BE2C (cell line): ENCODE measurements at places on chromosomes 7 and 10.

- no peak for DNase-seq
These were observed 8.0 kb downstream of the FRMPD2 start for GRCh38 chr10:48266528-48266927.

DNA sequence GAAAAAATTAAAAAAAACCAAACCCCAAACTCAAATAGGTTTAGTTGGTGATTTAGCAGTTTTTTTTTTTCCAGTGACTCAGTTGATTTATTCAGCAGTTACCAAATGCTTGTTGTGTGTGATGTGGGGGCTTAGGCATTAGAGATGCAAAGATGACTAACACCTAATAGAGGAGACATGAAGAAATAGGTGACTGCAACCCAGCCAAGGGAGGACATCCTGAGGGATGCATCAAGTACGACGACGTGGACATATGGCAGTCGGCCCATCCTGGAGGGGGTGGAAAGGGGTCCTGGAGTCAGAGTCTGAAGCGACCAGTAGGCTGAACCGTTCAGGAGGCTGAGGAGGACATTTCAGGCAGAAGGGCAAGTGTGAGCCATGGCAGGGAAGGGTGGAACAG, 35.5 kb downstream of the LRMDA start:
- DNase-seq = no peak

GRCh38 chr10:96360766-96361165, 2.0 kb upstream of the OPALIN start:
- DNase-seq = no peak

DNA sequence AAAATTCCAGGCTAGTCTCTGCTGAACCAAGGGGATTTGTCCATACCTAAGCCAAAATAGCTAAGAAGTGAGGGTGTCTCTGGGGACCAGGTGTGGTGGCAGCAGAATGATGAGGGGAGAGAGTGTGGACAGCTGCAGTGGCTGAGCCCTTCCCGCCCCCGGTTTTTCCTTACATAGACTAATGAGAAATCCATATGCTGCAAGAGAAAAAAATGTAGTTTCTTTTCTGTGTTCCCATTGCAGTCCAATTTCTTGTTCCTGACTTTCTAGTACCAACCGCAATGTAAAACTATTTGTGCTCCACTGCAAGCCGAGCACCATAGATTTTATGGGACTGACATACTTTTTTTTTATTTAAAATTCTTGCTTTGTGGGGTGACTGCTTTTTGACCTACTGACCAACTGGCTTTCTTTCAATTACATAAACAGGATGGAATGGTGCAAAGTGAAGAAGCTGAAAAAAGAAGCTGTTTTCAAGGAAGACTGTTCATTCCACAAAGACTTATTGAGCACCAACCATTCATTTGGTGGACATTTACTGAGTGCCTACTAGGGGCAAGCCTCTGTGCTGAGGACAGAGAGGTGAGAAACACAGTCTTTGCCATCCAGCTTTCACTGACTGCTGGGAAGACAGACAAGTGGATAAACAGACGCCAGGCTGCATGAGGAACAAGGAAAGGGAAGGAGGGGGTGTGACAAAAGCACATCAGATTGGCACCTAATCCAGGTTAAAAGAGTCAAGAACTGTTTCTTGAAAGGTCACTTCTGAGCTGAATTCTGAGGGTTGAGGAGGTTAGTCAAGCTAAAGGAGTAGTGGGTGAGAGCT, 9.8 kb downstream of the CEP41 start:
- DNase-seq = no peak

DNA sequence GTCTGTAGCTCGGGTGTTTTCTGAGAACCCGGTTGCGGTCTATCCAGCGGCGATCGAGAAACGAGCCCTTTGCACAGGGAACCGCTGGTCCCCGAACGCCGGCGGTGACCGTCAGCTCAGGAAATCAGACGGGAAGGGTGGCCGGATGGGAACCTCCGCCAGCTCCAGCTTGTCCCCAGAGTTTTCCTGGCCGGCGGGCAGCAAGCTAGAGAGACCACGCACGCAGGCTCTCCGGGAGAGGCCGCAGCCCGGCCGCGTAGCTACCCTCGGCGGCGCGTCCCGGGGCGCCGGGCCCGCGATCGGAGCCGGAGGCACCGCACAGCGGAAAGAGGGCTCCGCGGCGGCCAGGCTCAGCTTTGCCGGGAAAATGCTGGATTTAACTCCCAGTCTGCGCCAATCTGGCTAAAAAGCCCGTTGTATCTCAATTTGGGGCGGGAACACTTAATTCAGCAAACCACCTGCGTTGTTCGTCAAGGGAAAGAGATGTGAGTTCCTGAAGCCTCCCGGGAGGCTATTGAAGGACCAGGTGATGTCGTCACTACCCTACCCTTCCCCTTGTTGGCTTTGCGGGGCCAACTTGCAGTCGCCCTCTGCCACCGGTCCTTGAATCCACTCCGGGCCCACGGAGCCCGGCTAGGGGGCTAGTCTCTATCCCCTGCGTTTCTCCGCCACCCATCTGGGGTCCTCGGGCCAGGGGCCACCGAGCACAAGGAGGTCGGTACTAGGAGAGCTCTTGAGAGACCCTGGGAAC, 859 bp upstream of the CH25H start:
- peak; percentile 32 for DNase-seq

GRCh38 chr10:69504576-69505250, 53.4 kb downstream of the TSPAN15 start:
- no peak for DNase-seq

GRCh38 chr7:47492716-47493325, 89.1 kb downstream of the TNS3 start:
- no peak for DNase-seq

DNA sequence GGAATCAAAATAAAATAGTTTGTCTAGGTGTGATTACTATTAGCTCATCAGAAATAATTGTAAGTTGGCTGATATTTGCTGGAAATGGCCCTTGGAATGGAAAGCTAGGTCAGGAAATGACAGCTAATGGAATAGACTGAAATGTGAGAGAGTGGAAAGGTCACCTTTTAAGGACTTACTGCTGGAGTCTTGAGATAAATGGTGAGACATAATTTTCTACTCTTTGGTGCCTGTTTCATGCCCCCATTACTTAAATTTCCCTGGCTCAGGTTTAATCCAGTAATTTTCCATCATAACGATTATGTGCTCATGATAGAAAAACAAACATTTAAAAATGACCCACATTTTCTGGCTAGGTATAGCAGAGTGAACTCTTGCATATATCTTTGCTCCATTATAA, 123.6 kb downstream of the ADAM22 start:
- DNase-seq = no peak

- DNase-seq = no peak
These were observed 25.7 kb downstream of the CHST3 start for GRCh38 chr10:71989661-71990454.

DNA sequence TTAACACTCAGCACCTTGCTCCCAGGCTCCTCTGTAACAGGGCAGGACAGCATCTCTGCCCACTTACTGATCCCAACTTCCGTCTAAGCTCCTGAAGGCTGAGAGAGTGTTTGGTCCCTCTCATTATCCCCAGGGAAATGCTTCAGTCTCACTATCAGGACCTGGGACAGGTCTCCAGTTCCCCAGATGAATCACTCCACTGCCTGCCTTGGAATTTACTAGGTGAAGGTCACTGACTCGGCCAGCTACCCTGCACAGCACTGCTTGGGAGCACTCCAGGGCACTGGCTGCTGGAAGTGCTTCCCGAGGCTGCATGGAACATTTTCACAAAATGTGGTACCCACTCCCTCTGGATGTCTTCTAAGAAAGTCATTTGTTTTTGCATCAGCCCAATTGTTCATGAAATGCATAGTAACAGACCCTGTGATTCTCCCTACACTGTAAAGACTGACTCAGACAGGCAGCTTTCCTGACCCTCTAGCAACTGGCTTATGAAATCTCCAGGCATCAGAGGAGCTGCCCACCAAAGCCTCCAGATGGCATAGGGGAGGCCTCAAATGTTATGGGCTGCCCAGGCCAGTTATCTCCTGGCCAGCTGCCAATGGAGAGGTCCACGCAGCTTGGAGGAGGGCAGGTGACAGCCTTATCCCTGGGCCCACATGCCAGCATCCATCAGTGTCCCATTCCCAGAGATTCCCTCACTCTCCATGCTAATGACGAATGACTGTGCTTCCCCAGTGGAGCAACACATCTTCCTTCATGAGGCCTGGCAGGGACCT, 89.1 kb downstream of the GFRA1 start:
- no peak for DNase-seq

GRCh38 chr10:110269374-110270318, 35.1 kb downstream of the SMNDC1 start:
- DNase-seq = no peak

DNA sequence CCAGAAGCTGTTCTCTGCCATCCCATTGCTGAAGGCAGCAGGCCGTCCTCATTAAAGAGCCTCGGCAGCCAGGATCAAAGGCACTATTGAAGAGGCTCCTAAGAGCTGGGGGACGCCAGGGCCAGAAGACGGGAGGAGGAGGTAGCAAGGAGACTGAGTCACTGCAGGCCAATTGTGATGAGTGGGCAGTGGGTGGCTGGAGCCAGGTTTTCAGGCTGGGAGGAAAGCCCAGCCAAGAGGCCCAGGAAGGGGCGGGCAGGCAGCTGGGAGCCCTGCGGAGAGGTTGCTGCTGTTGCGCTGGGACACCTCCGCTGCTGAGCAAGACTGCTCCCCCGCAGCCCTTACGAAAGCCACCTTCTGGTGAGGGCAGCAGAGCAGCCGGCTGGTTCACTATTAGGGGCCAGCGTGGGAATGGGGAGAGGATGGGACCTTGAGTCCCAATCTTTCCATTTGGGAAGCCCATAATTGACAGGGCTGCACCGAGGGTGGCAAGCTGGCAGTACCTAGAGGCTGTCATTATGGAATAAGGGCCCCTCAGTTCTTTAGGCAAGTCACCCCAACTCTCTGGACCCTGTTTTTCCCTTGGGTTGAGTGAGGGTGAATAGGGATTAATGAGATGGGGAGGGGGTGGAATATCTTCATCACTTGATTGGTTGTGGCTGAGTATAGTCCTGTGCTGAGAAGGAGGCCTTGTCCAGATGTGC, 48.4 kb downstream of the UNC5B start:
- peak; percentile 57 for DNase-seq

DNA sequence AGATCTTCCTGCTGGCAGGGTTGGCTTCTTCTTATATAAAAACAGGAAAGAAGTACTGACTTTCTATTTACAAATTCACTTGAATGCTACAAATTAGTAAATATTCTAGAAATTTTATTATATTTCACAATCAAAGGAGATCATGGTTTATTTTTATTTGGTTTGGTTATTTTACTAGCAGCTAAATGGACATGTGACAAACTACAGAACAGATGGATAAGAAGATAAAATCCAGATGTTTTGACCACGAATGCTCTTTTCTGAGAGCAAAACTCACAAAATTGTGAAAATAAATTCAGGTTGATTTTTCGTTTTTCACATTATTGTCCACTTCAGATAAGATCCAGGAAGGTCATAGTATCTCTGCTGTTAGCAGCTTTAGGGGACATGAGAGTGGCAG, 55.4 kb downstream of the CACNA2D1 start:
- no peak for DNase-seq

GRCh38 chr10:117905404-117905803, 141.3 kb downstream of the RAB11FIP2 start:
- DNase-seq = no peak

DNA sequence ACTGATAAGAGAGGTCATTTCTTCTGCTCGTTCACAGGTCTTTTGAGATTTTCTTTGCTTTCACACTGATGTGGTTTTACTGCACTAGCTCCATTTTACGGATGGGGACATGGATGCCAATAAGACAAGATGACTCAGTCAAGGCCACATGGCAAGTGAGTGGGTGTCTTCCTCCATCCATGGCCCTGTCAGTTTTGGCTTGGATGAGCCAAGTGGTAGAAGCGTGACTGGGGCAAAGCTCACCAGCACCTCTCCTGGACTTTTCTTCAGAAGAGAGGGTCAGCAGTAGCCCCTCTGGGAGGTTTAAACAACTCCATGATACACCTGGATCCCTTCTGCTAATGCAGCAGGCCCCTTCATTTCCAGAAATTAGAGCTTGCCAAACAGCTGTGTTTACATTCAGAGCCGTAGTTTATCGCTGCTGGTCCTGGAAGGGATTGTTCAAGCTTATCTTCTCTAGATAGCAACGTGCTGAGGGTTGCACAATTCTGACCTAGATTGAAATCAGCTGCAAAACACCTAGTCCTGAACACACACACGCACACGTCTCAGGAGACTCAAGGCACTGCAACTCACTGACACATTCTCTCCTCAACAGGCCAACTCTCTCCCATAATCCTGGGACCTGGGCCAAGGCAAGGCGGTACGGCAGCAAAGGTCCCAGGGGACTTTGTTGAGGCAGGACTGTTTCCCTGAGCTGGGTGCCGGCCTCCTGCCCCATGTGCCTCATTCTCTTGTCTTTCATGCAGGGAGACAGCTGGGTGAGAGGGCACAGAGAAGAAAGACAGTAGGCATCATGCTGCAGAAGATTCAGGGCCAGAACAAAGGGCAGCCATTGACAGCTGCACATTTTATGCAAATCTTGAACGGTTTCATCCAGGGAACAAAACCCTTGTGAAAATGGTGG, 14.2 kb upstream of the PDCD4 start:
- DNase-seq = peak; percentile 78

GRCh38 chr10:51063659-51064535, 10.4 kb upstream of the PRKG1 start:
- DNase-seq = no peak

DNA sequence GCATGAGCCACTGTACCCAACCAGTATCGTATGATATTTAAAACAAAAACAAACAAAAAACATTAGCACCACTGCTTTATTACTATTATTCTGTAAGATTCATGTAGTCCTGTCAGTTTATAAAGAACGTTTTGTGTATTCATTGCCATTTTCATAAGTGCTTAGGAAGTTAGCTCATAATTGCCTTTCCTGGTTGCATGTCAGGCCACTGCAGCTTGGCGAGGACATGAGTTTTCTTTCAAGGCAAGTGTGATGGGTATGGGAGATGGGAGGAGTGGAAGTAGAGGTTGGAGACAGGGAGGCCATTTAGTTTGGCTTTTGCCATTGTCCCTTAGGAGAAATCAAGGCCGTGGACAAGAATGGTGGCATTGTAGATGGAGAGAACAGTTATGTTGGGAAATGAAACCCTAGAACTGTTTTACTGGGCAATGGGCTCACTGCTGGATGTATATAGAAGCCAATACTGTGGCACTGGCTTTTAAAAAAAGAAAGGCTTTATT, 48.9 kb downstream of the TYW1 start:
- no peak for DNase-seq

DNA sequence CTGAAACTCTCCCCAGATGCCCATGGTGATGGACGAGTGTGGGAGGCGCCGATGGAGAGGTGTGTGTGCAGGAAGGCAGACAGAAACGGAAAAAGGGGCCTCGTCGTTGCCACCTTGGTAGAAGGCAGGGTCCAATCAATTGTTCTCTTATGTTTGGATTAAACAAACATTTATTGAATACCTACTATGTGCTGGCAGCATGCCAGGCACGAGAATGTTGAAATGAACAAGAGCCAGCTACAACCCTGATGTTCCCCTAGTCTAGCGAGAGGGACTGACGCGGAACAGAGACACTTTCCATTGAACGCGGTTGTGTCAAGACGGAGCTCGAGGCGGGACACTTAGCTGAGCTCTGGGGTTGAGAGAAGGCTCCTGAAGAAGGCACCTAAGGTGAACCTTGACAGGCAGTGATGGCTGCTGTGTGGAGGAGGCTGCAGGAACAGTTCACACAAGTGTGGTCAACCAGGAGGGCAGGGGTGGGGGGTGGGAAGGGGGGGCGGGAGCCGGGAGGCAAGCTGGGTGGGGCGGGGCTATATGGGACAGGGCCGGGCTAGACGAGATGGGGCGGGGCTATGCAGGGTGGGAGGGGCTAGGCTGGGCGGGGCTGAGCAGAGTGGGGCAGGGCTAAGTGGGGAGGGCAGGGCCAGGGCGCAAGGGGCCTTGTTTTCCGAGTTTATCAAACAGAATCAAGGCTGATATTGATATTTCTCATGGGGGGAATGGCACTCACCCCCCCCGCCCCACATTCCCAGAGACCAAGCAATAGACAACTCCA, 181.0 kb downstream of the GATA3 start:
- DNase-seq = no peak
